ENCODE measurements at places on chromosomes 1 and 21. TPM values are rescaled to one million over a fixed set of nuclear protein-coding genes. Genes with fewer than 3 reads are reported as not detected.

The WNT3A gene
- not detected for total RNA-seq

The GCLM gene
- total RNA-seq: 9.6 TPM

The OR10Z1 gene
- total RNA-seq: not detected

GRCh38 chr1:216903382-216903740, 180.1 kb upstream of the ESRRG start:
- DNase-seq: no peak

GRCh38 chr1:37753473-37754321, 11.2 kb downstream of the EPHA10 start:
- DNase-seq: no peak

All from Right ventricle myocardium superior (tissue), 1 donor.